Prostate gland (tissue), 2 donors: ENCODE measurements at places on chromosomes 5 and 9. TPM values are rescaled to one million over a fixed set of nuclear protein-coding genes. Genes with fewer than 3 reads are reported as not detected.

Gene SLC6A3
- total RNA-seq, result 4.6 TPM

Gene STK32A
- 12.9 TPM for total RNA-seq

Gene SPINK1
- total RNA-seq, result 3.7 TPM

Gene PCDHGA8
- total RNA-seq, result 4.2 TPM

Gene CSF2
- total RNA-seq, result not detected

Gene SPATA31A3
- total RNA-seq, result not detected

Gene CAVIN4
- total RNA-seq, result 1.2 TPM

Gene DNAJB5
- 43.3 TPM for total RNA-seq

Gene PRRX2
- total RNA-seq, result 14.3 TPM

Gene SLC34A1
- total RNA-seq, result not detected
